ENCODE measurements at places on chromosomes 5 and 9.
A peak's percentile ranks its signal among the peaks of the same experiment; 100 is the strongest.

- DNase-seq, result no peak
Observed at GRCh38 chr5:169580964-169581363, 2.6 kb upstream of the SPDL1 start.

DNA sequence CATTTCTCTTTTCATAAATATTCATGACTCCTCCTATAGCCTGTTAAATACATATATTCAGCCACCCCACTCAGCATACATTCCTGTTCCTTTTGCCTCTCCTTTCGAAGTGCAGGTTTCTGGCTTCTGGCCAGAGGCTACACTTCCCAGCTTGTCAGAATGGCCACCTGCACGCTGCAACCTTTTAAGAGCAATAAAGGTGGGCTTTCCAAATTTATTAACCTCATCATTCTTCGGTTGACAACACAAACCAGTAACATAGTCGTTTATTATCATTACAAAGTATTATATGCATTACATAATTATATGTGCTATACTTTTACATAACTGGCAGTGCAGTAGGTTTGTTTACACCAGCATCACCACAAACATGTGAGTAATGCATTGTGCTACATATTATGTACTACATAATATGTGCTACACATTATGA, 16.5 kb upstream of the TMEM171 start:
- DNase-seq, result no peak

GRCh38 chr5:120510098-120510637, 46.1 kb downstream of the PRR16 start:
- no peak for DNase-seq

- DNase-seq, result peak; percentile 9
Observed at GRCh38 chr5:59800347-59800893, 93.1 kb downstream of the PDE4D start.

Measured in iPS DF 6.9 (cell line).